ENCODE measurements at places on chromosomes 6 and 20.

DNA sequence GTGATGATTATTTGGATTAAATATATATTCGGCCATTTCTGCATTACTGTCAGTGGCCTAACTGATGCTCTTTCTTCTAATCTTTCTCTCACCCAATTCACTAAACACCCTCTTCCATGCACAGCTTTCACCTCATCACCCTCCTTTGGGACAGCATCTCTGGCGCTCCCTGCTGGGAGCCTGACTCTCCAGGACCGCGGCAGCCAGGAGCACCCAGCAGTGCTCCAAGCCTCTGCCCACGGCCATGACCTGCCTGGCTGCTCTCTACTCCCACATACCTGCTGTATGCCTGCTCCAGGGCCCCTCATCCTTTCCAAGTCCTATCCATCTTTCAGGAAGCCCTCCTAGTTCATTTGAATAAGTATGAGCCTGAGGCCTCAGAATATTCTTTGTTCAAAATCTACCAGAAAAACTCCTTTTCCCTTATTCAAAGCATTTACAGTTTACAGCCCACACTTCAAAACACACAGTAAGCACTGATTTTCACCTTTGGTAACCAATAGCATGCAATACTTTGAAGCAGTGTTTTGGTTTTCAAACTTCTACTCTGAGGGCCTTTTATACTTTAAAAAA is 15.2 kb downstream of the CTCFL start:
- DNase-seq: peak; percentile 9

- DNase-seq: peak; percentile 45
Observed at GRCh38 chr20:33387177-33387576, 14.1 kb downstream of the CDK5RAP1 start.

DNA sequence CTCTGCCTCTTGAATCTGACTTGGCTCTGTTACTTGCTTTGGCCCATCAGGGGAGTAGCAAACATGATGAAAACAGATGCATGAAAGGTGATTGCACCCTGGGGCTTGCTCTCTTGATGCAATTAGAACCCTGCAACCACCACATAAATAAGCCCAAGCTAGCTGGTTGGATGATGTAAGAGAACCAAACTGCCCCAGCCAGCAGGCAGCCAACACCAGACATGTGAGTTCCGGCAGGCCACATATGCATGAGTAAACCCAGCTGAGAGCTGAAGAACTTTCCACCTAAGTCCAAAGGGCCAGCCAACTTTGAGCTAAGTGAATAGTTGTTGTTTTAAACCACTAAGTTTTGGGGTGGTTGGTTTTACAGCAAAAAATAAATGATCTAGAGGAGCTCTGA is 268.4 kb downstream of the FARS2 start:
- DNase-seq: peak; percentile 66

GRCh38 chr6:36701401-36701991 is 3.9 kb downstream of the RAB44 start:
- no peak for DNase-seq

DNA sequence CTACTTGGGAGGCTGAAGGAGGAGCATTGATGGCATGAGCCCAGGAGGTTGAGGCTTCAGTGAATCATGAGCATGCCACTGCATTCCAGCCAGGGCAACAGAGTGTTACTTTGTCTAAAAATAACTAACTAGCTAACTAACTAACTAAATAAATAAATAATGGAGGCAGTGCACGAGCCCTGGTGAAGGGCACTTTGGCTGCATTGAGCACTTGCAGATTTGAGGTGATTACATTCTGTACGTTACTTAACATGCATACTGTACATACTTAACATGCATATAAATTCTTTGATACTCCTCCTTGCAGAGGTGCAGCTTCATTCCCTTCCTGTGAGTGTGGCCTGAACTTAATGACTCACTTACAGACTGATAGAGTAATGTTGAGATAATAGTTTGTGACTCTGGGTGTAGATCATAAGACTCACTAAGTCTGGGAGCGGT is 10.7 kb downstream of the HLA-A start:
- peak; percentile 72 for DNase-seq

- DNase-seq: no peak
Observed at GRCh38 chr6:53290537-53291510, 57.9 kb downstream of the ELOVL5 start.

GRCh38 chr6:170248111-170248805 is 42.6 kb downstream of the DLL1 start:
- no peak for DNase-seq

DNA sequence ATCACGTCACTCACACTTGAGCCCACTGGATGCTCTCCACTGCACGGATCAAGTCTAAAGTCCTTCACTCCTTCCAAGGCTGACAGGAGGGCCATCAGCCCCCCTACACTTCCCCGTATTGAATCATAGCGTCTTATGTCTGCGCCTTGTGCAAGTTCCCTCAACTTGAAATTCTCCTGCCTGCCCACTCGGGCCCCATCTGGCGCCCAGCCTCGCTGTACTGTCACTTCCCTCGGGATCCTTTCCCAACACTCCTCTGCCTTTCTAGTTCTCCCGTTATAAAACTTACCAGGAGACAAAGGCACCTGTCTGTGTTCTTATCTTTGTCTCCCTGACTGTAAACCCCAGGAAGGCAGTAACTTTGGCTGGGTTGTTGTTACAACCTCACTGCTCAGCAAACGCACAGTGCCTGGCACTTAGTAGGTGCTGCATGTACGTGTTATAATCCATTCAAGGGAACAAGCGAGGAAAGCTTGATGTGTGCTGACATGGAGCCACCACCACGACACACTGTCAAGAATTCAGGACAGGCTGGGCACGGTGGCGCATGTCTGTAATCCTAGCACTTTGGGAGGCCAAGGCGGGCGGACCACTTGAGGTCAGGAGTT is 33.8 kb upstream of the ZFAND3 start:
- peak; percentile 21 for DNase-seq

DNA sequence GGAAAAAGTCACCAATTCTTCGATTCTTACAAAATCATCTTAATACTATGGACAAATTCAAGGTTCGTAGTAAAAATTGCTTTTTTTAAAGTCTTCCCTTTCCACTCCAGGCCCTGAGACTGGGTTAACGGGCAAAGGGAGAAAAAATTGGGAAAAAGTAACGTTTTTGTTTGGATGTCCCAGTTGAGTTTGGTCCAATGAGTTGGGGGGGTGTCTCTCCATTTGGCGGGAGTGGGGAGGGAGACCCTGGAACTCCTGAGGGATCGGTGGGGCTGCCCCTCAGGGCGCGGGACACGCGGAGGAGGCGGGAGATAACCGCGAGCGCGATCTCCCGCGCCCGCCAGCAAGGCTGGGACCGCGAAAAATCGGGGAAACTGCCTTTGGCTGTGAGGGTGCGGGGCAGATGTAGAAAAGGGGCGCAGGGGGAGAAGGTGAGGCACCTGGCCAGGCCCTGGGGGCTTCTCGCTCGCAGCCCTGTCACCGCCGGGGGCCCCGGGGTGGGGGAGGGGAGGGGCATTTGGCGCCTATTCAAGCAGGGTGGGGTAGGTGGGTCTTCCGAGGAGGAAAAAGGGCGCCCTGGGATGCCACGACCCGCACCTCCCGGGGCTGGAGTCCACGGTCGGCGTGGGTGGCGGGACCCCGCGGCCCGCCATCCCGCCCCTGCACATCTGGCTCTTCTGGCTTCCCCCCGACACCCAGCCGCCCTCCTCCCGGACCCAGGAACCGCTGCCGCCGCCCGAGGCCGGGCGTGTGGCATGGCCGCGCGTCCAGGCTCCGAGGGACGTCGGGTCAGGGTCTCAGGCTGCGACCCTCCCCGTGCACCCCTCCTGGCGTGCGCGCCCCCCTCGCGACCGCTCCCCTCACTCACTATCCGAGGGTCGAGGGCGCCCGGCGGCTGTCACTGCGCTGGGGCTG is 595 bp downstream of the FBXO5 start:
- no peak for DNase-seq

GRCh38 chr6:170063851-170064602 is 226.9 kb downstream of the DLL1 start:
- DNase-seq: no peak

DNA sequence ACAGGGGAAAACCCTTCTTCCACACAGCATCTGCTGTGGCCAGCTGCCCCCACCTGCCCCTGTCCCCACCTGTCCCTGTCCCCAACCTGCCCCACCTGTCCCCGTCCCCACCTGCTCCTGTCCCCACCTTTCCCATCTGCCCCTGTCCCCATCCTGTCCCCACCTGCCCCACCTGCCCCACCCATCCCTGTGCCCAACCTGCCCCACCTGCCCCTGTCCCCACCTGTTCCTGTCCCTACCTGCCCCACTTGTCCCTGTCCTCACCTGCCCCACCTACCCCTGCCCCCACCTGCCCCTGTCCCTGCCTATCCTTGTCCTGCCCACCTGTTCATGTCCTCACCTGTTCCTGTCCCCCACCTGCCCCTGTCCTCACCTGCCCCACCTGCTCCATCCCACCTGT is 6.4 kb upstream of the MYT1 start:
- no peak for DNase-seq

- no peak for DNase-seq
Observed at GRCh38 chr20:63247671-63248228, 6.5 kb downstream of the NKAIN4 start.

DNA sequence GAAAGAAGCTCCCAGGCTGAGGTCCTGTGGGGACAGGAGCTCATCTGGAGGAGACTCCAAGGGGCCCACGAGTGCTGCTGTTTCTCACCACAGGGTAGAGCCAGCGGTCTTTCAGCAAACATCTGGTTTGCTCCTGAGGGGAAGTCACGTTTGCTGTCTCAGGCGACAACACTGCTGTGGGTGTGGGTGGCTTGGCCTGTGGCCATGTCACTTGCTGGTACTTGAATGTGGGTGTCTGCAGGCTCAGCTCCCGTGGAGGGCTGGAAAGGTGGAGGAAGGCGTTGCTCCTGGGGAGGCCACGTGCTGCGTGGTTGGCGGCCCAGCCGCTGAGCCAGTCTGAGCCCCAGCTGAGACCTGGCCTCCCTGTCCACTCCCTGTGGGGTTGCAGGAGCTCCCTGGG is 52.8 kb upstream of the MPC1 start:
- DNase-seq: no peak

DNA sequence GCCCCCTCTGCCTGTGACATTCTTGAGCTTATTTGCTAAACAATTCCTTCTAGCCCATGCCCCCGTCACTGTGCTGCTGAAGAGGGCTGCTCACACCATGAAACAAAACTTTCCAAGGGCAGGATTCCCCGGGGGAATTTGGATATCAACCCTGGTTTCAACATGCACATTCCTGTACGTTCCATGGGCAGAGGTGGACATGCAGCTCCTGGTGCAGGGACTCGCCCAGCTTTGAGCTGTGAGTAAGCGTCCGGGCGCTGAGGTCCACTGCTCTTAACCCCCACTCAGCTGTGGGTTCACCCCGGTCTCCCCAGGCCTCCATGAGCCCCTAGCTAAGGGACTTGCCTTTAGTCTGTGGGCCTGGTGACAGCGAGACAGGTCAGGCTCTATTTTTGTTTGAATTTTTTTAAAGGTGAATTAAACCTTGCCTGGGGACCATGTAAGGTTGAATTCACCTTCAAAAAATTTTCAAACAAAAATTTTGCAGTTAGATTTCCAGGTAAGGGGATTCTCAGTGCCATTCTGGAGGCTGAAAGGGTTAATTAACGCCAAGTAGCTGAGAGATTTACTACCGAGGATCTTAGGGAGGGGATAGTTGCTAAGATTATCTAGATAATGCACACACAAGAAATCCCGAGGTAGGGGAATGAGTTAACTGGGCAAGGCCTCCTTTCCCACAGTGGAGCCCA is 70.3 kb upstream of the SLC22A23 start:
- DNase-seq: peak; percentile 42

DNA sequence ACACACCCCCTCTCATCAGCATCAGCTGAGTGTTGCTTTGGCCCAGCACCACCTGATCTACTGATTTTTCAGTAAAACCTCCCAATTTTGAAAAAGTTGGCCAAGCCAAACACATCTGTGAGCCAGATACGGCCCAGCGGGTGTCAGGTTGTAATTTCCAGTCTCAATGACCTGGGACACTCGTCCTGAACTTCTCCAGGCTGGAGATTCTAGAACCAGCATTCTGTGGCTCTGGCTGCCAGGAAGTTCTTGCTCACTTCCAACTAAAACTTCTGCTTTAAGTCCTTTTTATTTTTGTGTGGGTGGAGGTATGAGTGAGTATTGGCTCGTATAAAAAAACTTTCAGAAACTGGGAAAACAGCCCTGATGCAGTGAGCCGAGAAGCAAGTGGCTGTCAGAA is 5.1 kb downstream of the KIAA1755 start:
- peak; percentile 54 for DNase-seq

Data from fibroblast of mammary gland (primary cell).